Ascending aorta (tissue), 2 donors: ENCODE measurements at places on chromosomes 1 and 21.

GRCh38 chr1:93463960-93464359 is 16.0 kb downstream of the FNBP1L start:
- DNase-seq = no peak

DNA sequence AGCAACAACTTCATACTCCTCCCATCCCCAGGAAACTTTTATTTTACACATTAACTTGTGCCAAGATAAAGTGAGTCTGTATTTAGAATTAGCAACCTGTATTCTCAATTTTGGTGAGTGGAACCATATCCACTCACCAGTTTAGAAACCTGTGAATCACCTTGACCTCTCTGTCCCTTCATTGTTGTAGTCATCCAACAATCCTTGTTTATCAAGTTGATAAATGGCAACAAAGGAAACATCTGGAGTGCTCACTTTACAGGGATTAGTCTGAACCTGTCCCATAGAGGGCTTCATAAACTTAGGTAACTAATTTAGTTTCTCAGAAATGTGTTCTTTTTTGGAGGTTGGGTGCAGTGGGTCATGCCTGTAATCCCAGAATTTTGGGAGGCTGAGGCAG is 3.9 kb upstream of the CLSPN start:
- DNase-seq = no peak

DNA sequence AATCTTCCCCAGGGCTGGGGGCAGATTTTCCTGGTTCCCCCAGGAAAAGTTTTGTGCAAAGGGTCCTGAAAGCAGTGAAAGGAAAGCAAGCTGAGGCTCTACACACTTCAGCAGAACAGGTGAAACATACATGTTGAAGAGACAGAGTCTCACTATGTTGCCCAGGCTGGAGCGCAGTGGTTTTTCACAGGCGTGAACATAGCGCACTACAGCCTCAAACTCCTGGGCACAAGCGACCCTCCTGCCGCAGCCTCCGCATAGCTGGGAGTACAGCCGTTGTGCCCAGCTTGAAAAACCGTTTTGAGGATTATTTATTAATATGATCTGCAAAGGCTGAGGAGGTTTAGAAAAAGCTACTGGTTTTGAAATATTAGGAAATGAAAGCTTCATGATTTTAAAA is 11.8 kb downstream of the PRDM15 start:
- no peak for DNase-seq

DNA sequence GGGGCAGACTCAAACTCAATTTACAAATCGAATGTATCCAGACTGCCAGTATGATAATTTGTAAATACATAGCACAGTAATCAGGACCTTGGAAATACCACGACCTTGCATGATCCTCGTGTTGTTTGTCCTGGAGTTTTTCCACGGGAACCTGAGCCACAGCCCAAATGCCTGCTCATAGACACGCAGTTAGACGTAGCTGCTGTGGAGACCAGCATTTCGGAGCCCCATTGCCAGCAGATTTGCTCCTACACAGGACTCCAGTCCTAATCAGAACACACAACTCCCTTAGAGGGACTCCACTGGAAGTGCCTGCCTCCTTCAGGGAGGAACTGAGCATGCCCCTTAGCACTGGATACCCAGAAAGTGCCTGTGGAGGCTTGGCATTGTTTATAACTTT is 163.2 kb downstream of the GALNT2 start:
- DNase-seq = no peak

- DNase-seq = no peak
Observed at GRCh38 chr1:91833946-91834345, 52.0 kb downstream of the TGFBR3 start.

GRCh38 chr1:239719642-239720258 is 333.4 kb downstream of the CHRM3 start:
- DNase-seq = no peak
